Thyroid gland (tissue), 4 donors: ENCODE measurements at places on chromosomes 3 and 15.

GRCh38 chr3:57545636-57546268 lies 1.6 kb upstream of the DNAH12 start:
- DNase-seq, result no peak

GRCh38 chr3:50273689-50274065 lies 4.7 kb downstream of the SEMA3B start:
- DNase-seq, result no peak

DNA sequence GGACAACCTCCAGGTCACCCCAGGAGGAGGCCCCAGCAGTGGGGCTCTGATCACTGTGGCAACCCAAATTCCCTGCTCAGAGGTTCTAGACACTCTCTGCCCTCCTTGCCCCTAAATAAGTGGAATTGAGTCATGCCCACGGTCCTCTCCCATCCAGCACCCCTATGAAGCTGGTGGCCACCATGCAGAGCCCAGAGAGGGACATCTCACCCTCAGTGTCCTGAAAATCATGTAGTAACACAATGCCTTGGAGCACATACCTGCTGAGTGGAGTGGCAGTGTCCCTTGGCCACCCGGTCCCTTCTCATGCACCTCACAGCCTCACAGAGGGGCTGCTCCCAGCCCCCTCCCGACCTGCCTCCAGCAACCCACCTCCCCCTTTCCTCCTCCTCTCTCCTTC lies 114.3 kb upstream of the MEF2A start:
- no peak for DNase-seq

- DNase-seq, result no peak
Observed at GRCh38 chr3:13863965-13864595, 15.8 kb downstream of the WNT7A start.

DNA sequence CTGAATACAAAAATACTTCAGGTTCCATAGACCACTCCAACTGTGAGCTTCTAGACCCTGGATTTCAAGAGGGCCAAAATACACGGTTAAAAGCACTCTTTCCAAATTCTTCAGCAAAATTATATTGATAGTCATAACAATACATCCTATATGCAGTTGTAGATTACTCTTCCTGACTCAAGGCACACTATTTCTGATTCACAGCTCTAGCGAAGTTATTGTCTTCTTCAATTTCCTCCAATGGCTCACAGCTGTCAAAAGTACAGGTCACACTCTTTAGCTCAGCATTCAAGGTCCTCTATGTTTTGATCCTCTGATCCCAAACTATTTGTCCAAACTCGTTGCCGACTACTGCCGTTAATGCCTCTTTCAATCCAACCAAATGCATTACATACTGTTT lies 13.5 kb upstream of the CCDC80 start:
- no peak for DNase-seq

DNA sequence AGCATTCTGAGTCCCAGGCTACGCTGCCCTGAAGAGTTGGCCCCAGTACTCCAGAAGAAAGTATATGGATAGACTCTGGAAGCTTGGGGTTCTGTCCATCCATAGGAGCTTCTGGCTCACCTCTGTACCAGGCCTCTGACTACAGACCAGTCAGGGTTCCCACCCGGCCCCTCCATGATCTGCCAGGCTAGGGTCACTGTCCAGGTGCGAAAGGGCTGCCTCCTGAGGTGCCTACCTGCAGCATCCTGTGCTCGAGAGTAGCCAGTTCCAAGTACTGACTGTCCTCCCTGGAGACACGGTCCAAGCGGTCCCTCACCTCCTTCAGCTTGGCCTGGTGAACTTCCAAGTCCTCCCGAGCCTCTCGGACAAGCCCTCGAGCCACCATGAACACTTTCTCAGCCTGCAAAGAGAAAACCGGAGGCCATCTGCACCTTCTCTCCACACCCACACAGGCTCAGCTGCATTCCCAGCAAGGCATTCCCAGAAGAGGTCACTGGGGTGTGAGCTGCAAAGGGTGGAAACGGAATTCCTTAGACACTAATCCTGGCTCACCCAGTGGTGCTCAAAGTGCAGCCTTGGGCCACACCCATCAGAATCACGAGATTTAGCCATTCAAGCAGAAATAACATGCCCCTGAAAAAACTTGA lies 3.7 kb upstream of the PLXNB1 start:
- peak; percentile 85 for DNase-seq

GRCh38 chr3:31103623-31104180 lies 209.2 kb upstream of the GADL1 start:
- DNase-seq, result no peak
